ENCODE measurements at places on chromosomes 13 and 19. TPM values are rescaled to one million over a fixed set of nuclear protein-coding genes. Genes with fewer than 3 reads are reported as not detected.

CYP4F11 gene
- total RNA-seq: 6.9 TPM

ZSCAN22 gene
- 4.5 TPM for total RNA-seq

ZNF846 gene
- total RNA-seq: 18.2 TPM

ALOX5AP gene
- 13.4 TPM for total RNA-seq

OR7C1 gene
- total RNA-seq: not detected

RFC3 gene
- 8.9 TPM for total RNA-seq
